Activated naive CD8-positive, alpha-beta T cell treated with anti-CD3 and anti-CD28 coated beads, Interleukin-2, amount 10 ng/mL, durations not matched to agents 7 days and 5 days (primary cell): ENCODE measurements at places on chromosomes 4 and X. TPM values are rescaled to one million over a fixed set of nuclear protein-coding genes. Genes with fewer than 3 reads are reported as not detected.

- H3K4me3 ChIP-seq, result peak overlapping the region; percentile 77
- no peak overlapping the region for H3K27ac ChIP-seq
Observed at GRCh38 chr4:153790962-153791551, 2.2 kb upstream of the SFRP2 start.

DNA sequence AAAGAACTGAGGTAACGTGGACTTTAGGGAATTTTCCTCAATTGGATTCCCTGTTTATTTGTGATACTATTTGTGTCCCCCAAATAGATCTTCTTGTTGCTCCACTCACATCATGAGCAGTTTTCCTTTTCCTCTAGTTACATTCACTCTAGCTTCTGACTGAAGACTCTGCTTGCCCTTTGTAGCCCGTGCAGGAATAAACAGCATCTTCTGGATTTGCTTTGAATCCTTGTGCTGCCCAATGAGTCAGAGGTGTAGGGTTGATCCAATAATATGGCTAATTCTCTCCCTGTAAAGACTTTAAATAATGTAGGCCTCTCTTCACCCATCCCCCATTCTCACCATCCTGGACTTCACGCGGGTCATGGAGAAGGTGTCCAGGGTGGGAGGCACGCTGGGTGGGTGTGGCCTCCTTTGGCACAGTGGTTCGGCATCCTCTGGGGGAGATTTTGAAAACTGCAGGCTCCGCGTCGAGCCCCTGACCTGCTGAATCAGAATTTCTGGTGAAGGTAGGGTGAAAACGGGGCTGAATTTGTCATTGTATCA lies 9.0 kb downstream of the HAND2 start:
- peaks cover 4% of the 10 kb centered on the region for H3K36me3 ChIP-seq
- peaks cover 17% of the 10 kb centered on the region for H3K4me1 ChIP-seq
- peak overlapping the region; percentile 61 for H3K27ac ChIP-seq
- no peak for DNase-seq
- H3K4me3 ChIP-seq, result no peak overlapping the region

DNA sequence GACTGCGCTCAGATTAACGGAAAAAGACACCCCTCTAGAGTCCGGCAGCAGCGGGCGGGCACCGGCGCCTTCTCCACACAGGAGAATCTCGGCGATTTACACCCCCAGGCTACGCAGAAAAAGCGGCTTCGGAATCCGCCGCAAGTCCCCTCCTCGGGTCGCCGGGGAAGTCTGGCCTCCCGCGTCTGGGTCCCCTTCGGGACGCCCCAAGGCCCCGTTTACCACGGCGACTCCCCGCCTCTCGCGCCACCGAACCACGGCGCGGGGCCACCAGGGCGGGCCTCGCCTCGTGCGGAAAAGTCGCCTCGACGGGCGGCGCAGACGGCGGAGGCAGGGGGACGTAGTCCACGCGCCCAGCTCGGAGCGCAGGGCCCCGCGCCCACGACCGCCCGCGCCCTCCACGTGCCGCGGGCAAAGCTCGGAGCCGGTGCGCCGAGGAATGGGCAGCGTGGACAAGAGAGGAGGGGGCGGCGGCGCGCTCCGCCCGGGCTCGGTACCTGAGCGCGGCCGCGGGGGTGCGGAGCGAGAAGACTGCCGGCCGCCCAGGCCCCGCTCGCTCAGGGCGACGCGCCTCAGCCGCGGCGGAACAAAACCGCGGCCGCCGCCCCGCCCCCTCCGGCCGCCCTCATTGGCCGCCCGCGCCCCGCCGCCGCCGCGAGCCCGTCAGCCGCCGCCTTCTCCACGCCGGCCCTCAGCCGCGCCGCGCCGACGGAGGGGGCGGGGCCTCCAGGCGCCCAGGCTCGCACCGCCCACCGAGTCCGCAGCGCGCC lies at the start of gene FAM53A:
Gene FAM53A, minus strand, starts transcription at position 578 of the 770 bp plus-strand sequence. CDS start 15,572 bp downstream, outside the sequence.
- no peaks in the 10 kb centered on the region for H3K36me3 ChIP-seq
- H3K27ac ChIP-seq, result peak within 1 kb of the TSS; percentile 73
- H3K4me1 ChIP-seq, result peaks cover 8% of the 10 kb centered on the region
- peak within 1 kb of the TSS; percentile 81 for H3K4me3 ChIP-seq

DNA sequence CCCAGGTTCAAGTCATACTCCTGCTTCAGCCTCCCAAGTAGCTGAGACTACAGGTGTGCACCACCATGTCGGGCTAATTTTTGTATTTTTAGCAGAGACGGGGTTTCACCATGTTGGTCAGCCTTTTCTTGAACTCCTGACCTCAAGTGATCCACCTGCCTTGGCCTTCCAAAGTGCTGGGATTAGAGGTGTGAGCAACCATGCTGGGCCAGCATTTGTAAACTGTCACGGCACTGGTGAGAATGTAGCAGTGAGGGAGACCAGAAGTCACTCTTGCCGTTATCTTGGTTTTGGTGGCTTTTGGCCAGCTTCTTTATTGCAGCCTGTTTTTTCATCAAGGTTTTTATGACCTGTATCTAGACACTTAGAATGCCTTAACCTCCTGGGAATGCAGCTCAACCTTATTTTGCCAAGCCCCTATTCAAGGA lies 22.4 kb downstream of the PCDH18 start:
- H3K4me3 ChIP-seq, result no peak overlapping the region
- no peaks in the 10 kb centered on the region for H3K4me1 ChIP-seq
- H3K27me3 ChIP-seq, result no peaks in the 10 kb centered on the region
- no peak overlapping the region for H3K27ac ChIP-seq

CSTF2 gene
- total RNA-seq, result 30.7 TPM
